CD4-positive, alpha-beta T cell treated with Interleukin-2 at 100 ng/mL for 4 hours (primary cell): ENCODE measurements at places on chromosomes 3 and 15.

- no peak for DNase-seq
Measured at GRCh38 chr15:90345857-90346256, 6.2 kb upstream of the ZNF774 start.

- DNase-seq, result no peak
Measured at GRCh38 chr3:161854232-161854771, 357.7 kb downstream of the OTOL1 start.

DNA sequence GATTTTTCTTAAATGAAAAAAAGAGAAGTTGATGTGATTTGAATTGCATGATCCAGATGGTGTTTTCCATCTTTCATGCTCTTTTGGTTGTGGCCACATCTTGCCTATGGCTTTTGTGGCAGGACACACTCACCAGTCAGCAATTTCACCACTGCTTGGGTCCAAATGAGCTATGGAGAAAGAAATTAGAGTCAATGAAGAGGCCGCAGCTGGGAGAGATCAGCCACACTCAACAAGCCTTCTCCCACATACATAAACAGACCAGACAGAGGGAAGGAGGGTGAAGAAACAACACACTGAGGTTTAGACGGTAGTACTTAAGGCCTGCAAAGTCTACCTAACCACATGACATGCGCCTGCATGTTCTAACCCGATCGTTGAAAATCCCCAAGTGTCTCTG is 110.7 kb upstream of the CDIN1 start:
- DNase-seq, result no peak

DNA sequence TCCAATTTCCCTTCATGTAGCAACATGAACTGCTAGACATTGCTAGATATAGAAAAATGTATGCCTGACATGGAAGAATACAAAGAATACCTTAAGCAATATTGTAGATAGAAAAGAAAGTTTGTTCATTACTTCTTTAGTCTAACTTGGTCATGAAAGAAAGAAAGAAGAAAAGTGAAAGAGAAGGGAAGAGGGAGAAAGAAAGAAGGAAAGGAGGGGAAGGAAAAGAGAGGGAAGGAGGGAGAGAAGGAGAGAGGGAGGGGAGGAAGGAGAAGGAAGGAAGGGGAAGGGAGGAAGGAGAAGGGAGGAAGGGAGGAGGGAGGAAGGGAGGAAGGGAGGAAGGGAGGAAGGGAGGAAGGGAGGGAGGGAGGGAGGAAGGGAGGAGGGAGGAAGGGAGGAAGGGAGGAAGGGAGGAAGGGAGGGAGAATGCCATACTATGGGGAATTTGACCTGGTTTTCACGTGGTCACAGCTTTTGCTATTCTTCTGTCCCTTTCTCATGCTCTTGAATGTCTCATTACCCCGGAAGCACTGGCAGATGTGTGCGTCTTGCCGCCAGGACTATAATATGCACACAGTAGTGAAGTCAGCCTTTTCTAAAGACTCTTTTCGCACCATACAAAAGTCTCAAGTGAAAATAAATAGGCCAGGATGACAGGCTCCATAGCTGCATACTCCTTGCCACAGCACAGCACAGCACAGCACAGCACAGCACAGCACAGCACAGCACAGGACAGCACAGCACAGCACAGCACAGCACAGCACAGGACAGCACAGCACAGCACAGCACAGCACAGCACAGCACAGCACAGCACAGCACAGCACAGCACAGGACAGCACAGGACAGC is 78.2 kb downstream of the CHAC1 start:
- no peak for DNase-seq

DNA sequence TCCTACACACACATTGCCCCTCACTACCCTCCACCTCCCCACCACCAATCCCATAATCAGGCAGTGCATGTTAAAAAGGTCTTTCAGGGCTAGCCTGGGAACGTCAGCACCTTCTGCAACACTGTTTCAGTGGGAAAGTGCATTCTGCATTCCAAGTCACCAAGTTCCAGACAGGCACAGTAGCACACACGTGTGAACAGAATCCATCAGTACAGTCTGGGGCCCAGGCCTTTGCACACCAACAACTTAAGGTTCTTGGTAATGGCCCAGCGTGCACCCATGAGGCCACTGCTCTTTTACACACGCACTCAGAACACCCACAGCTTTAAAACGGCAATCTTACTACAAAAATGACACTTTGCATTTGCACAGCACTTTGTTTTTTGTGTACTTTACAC is 1.2 kb downstream of the ANXA2 start:
- no peak for DNase-seq

DNA sequence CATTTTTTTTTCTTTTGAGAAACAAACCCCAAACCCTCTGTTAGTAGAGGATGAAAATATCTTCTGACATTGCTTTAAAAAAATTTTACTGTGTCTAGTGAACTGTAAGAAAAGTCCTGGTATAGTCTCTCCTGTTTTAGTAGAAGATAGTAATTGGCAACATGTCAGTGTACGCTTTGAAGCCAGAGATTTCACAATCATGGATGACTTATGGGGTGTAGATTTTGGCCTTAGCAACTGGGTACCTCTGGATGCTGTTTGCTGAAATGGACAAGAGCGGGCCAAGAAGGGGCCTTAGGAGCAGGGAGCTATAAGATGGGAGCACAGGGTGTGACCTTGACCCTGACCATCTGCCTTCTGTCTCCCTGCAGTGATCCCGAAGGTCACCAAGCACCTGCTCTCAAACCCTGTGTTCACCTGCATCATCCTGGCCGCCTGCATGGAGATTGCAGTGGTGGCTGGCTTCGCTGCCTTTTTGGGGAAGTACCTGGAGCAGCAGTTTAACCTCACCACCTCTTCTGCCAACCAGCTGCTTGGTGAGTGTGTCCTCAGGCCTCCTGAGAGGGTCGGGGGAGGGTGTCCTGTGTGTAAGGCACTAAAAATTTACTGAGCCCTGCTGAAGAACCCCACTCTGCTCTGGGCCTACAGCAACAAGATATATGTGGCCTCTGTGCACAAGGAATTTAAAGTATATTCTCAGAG is 266.7 kb downstream of the SLCO3A1 start:
- DNase-seq, result no peak

DNA sequence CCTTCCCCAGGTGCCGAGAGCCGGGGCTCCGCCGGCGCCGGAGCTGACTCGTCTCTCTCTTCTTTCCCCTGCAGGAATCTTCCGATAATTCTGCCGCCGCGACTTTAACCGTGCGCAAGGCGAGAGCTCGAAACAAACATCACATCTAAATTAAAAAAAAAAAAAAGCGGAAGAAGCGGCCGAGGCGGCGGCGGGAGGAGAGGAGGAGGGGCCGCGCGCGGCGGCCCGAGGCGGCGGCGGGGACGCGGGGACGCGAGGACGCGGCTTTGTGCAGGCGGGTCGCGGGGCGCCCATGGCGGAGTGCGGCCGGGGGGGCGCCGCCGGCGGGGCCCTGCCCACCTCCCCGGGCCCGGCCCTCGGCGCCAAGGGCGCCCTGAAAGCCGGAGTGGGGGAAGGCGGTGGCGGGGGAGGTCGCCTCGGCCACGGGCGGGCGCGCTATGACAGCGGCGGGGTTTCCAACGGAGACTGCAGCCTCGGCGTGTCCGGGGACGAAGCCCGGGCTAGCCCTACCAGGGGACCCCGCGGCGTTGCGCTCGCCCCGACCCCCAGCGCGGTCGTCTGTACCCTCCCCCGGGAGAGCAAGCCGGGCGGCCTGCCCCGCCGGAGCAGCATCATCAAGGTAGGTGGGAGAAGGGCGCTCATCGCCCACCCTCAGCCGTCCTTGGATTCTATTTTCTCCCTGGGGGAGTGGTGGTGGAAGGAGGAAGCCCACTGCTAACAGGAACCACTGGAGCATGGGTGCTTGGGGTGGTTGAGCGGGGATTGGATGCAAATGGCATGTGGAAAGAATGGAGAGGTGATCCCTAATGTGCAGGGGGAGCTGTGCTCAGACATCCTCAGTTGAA is at the start of gene PLCL2:
PLCL2 (plus strand) TSS at position 208 of the 845 bp plus-strand sequence; CDS start at position 293, 85 bp downstream.
- peak; percentile 81 for DNase-seq

- no peak for DNase-seq
Measured at GRCh38 chr3:13750731-13751130, 129.1 kb downstream of the WNT7A start.

DNA sequence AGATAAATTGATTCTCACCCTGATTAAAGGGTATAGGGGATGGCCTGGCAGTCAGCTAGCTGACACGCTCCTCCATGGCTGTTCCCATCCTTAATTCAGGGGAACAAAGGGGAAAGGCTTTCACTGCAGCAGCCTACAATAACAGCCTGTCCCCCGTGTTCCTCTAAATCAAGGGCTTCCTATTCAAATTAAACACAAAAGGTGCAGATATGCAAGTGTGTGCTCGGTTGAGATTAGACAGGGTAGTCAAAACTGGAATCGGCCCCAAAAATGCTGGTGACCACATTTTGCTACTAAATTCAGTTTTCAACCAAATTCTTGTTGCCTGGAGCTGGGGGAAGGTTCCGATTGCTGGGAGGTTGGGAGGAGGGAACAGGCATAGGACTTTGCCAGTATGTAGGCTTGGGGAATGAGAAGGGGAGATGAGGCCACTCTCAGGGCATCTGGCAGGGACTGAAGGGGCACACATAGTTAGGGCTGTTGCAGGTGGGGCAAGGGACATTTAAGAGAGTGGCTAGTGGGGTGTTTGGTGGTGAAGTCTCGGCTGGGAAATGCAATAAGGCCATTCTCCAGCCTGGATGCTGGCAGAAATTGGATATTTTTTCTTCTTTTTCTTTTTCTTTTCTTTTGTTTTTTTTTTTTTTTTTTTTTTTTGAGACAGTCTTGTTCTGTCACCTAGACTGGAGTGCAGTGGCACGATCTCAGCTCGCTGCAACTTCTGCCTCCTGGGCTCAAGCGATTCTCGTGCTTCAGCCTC is 32.9 kb upstream of the CTSH start:
- DNase-seq, result no peak

GRCh38 chr15:94610485-94610884 is 379.1 kb downstream of the MCTP2 start:
- no peak for DNase-seq

GRCh38 chr3:28521663-28522062 is 173.0 kb upstream of the AZI2 start:
- no peak for DNase-seq

DNA sequence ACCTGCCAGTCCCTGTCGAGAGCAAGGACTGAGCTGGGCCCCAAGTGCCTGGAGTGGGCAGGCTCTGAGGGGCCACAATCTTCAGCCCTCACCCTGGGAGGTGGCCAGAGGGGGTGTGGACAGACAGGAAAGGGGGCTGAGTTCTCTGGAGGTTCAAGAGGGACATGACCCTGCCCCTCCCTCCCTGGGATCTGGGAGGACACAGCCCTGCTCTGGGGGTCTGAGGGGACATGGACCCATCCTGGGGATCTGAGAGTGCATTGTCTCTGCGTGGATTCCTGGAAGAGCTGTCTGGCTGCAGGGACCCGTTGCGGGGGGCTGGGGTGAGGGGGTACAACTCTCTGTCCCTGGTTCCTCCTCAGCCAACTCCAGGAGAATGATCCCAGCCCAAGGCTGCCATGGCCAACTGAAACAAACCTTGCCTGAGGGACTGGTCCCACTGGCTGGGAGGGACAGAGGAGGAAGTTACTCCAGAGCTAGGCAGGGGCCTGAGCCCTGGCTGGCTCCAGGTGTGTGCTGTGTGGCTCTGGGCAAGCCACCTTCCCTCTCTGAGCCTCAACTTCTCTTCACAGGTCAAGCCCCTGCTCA is 29.0 kb downstream of the PTH1R start:
- no peak for DNase-seq

DNA sequence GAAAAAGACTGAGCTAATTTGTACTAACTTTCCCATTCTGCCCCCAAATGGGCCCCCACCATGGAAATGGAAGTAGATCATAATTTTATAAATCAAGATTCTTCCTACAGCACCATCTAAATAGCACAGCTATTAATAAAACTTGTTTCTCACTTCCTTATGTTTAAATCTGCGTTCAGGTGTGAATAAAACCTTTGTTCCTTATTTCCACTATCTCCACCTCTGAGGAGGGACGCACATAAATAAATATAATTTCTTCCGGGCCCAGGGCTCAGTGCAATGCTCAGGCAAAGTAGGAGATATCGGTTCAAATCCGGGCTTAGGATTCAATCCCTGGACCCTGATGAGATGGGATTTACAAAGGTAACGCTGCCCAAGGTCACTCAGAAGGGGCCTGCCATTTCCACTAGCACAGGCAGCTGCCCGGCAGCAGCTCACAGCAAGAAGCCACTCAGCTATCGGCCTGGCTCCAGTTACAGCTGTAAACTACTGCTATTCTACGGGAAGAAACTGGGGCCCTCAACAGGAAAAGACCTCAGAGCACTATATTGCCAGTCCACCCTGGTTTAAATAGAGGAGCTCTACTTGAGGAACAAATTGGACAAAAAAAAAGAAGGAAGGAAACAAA is 52.5 kb downstream of the FOXP1 start:
- DNase-seq, result no peak

DNA sequence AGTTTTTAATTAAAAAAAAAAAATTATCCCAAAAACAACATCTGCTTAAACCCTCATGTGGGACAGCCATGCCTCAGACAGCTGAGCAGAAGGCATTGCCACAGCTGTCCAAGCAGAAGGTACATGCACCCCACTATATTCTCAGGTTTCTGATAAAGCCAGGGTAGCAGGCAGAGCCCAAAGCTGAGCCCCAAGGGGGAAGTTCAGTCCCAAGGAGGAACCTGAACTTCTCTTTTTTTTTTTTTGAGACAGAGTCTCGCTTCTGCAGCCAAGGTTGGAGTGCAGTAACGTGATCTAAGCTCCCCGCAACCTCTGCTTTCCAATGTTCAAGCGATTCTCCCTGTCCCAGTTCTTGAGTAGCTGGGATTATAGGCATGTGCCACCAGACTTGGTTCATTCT is 33.2 kb downstream of the MKRN2 start:
- DNase-seq, result no peak

GRCh38 chr15:92664178-92664900 is 8.8 kb upstream of the FAM174B start:
- no peak for DNase-seq

DNA sequence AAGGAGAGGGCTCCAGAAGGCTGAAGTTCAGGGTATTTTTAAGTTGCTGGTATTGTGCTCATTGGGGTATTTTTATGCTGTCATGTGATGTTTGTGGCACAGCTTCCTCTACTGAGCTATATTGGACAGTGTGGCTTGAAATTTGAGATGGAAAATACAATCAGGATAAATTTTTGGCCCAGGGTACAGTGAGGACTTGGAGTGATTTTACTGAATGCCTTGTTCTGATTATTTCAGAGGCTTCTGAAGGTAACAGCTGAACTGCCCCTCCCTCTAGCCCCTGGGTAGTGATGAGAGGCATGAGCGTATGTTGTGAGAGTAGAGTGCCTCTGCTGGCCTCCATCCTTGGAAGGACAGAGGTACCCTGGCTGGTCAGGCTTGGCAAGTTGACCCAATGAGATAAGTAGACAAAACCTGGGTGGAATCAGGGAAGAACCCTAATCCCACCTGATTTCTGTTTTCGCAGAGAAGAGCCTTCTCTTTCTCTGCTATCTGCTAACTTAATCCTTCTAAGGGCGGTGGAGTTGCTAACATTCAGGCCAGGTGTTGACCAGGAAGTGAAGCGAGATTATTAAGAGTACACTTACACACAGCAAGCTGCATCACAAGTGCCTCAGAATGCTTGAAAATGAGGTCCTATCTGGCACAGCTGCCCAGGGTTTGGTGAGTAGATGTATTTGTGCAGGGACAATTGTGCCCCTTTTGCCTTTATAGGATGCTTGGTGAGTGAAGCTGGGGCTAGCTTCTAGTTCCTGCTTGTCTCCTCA is 98.1 kb upstream of the CLSTN2 start:
- DNase-seq, result no peak
